Stimulated activated CD4-positive, alpha-beta T cell treated with anti-CD3 and anti-CD28 coated beads, Interleukin-15, amount 100 ng/mL, for 24 hours (primary cell): ENCODE measurements at places on chromosomes 2 and 18.

GRCh38 chr18:76909439-76909838 lies 87.1 kb downstream of the ZNF236 start:
- DNase-seq, result no peak

GRCh38 chr2:70994009-70994698 lies 519 bp downstream of the TEX261 start:
- DNase-seq, result peak; percentile 75

DNA sequence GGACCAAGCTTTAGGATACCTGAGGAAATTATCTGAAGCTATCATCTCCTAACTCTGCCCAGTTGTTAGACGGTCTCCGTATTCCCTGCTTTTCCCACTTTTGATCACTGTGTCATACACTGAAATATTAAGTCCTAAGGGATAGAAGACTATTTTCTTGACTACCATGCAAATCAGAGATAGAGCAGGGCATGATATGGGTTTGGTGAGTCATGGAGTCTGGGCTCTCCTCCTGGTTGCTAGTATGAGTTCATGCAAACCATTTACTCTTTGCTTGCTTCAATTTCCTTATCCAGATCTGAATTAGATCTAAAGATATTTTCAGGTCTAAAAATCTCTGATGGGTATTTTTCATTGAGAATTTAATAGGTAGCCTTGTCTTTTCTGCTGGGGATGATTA lies 55.0 kb downstream of the EHBP1 start:
- no peak for DNase-seq

DNA sequence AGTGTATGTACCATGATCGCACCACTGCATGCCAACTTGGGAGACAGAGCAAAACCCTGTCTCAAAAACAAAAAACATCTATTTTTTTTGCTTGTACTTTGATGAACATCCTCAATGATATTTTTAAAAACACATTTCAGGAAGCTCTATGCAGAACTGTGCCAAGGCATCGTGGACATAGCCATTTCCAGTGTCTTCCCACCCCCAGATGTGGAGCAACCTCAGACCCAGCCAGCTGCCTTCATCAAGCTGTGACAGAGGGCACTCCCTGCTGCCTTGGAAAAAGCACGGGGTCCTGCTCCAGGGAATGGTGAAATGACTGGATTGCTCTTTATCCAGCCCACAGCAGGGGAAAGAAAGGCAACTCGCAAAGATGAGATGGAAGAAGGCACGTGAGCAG lies 13.7 kb upstream of the POLR1B start:
- no peak for DNase-seq

DNA sequence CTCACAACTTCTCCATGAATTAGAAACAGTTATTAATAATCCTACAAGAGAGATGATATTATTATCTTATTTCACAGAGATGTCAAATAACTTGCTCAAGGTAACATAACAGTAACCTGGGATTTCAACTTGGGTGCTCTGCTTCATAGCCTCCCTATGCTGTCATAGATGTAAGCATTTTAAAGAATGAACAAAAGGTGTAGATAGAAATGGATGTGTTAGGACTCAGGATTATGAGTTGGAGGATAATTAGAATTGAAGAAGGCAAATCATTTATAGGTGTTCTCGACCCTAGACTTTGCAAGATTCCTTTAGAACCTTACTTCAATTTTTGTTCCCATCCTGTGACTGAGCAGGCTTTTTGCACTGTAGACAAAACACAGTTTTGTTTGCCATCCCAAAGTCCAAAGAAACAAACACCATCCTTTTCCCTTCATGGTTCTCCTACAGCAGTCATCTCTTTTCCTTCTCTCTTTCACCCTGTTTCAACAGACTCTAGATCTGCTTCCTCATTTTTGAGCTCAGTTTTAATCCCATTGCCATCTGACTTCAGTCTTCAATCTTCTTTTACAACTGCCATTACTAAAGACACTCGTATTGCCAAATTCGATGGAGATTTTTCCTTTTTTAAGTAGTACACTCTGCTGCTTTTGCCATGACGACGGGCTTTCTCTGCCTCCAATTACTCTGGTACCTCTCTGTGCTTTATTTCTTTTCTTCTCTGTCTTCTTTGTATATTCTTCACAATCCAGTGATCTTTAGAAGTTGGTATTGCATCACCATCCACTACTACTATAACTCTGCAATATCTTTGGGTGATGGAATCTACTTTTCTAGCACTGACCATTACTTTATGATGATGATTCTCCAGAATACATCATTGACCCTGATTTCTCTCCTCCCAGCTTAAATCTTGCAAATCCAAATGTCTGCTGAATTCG lies 4.5 kb downstream of the HNMT start:
- no peak for DNase-seq
